Activated T-helper 2 cell treated with anti-CD3 and anti-CD28 coated beads, Interferon-gamma antibody, Interleukin-2, Interleukin-4, amounts not matched to agents 10 μg/mL and 5 μg/mL and 100 μg/mL, durations not matched to agents 14 hours and 24 hours and 36 hours (primary cell): ENCODE measurements at places on chromosomes 11 and 22. TPM values are rescaled to one million over a fixed set of nuclear protein-coding genes. Genes with fewer than 3 reads are reported as not detected.
A peak's percentile ranks its signal among the peaks of the same experiment; 100 is the strongest.

Gene TSSK2
- total RNA-seq, result not detected in 2 replicates

Gene CD59
- total RNA-seq, result 165 and 173 TPM in 2 replicates

Gene TRPT1
- 33.7 and 35.5 TPM in 2 replicates for total RNA-seq

Gene CBLIF
- total RNA-seq, result not detected in 2 replicates

Gene SCARF2
- total RNA-seq, result 0.55 and 0.62 TPM in 2 replicates

Gene ANKK1
- total RNA-seq, result 0.11 TPM in 1 of 2 replicates, not detected in the other

Gene TMEM151A
- total RNA-seq, result not detected in 2 replicates

Gene TRIM64C
- total RNA-seq, result not detected in 2 replicates

Gene LRRC56
- total RNA-seq, result 1.3 and 2.2 TPM in 2 replicates

Gene TUBA8
- total RNA-seq, result 1.8 and 2.3 TPM in 2 replicates

GRCh38 chr11:58621586-58622262, 741 bp upstream of the CNTF start:
- DNase-seq, result no peak

DNA sequence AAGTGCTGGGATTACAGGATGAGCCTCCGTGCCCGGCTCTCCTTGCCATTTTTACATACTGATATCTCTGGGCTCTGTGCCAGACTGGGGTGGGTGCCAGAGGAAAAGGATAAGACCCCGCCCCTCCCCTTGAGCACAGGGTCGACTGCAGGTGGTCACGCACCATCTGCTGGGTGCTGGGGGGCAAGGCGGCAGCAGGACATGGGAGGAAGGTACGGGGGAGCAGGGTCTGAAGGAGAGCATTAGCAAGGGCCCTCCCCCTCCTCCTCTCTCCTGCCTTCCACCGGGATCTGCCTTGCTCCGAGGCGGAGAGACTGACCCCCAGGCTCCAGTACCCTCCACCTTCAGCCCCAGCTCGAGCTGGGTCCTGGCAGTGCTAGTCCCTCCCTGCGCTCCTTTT, 9.7 kb upstream of the PGA3 start:
- no peak for DNase-seq

GRCh38 chr11:34823639-34824038, 92.5 kb downstream of the APIP start:
- no peak for DNase-seq

DNA sequence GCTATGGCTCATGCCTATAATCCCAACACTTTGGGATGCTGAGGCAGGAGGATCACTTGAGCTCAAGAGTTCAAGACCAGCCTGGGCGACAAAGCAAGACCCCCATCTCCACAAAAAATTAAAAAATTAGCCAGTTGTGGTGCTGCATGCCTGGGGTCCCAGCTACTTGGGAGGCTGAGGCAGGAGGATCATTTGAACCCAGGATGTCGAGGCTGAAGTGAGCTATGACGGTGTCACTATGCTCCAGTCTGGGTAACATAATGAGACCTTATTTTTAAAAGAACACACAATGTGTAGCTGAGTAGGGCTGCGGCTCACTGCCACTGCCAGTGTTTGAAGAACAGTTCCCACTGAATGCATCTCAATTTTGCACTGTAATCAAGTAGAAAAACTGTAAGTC, 7.1 kb upstream of the VPREB1 start:
- DNase-seq, result no peak

DNA sequence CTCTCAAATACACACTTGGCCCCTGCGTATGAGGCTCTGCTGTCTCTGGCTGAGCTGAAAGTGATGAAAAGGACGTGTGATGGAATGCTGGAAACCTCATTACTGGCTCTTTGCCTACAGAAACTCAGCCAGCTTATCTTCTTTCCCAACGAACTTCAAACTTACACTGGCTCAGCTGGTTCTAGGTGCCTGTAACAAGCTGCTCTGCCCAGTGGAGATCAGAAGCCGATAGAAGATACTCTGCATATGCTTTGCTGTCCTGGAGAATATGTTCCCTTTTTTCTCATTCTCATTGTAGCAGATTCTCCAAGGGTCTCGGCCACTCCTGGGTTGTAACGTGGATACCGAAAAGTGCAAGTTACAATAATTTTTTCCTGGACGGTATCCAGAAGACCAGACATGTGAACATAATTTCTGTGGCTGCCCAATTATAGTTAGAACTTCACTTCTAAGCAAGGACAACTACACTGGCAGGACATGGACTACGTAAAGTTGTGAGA, 405.3 kb upstream of the CCDC90B start:
- DNase-seq, result no peak

DNA sequence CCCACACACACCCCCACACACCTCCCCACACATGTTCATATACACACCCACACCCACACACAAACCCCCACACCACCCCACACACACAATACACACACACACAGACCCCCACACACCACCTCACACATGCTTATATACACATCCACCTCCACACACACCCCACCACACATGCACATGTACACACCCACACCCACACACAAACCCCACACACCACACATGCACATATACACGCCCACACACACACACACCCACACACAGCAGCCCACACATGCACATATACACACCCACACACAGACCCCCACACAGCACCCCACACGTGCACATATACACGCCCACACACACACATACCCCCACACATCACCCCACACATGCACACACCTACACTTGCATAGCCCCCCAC, 29.1 kb downstream of the KCNC1 start:
- no peak for DNase-seq

GRCh38 chr11:96204721-96205459, 138.1 kb downstream of the MAML2 start:
- no peak for DNase-seq

DNA sequence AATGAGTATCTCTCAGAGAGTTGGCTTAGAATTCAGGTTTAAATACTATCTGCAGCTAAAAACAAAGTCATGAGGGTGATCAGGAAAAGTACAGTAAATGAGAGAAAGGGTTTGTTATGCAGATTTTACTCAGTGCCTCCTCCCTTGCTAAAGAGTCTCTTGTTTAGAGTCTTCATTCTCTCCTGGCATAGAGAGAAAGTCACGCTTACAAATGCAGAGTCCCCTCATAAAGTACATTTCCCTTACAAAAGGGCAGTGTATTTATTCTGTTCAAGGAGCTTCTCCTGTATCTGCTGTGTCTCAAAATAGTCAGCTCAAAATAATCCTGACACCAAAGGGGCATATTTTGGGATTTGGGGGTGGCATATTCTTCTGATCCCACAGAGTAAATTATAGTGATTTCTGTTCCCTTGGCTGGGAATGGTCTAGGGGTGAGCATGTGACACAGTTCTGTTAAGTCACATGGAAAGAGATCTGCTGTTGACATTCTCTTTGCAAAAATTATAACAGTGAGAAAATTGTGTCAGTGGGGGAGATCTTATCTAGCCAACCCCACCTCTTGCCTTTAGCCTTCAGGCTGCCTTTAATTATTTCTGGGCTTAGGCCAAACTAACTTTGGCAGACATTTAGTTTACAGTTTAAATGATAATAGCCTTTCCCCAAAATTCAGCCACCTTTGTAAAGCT, 102.9 kb downstream of the MTNR1B start:
- DNase-seq, result no peak

GRCh38 chr22:20106849-20107237, 9.1 kb upstream of the RANBP1 start:
- DNase-seq, result no peak

DNA sequence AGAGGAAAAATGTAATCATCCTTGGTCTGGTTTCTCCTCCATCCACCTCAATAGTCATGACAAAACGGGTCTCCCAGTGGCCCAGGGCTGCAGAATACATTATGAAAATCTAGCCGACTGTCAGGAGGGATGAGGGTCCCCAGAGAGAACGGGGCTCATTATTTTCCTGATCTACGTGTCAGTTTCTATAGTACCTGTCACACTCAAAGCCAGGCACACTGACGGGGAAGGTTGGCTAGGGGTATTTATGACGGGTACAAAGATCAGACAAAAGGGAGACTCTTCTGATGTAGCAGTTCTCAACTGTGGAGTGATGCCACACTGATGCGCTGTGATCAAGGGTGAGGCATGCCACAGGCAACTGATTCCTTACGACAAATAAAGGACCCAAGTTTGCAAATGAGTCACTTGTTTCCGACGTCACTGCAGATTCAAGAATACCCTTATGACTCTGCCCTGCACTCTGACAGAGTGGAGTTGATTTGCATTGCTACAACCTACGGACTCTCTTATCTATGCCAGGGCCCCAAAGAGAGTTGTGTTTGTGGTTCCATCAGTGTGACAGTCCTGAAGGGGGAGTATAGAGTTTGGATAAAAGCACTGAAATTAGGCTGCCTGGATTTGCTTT, 188.2 kb upstream of the TBCEL start:
- DNase-seq, result peak; percentile 13

DNA sequence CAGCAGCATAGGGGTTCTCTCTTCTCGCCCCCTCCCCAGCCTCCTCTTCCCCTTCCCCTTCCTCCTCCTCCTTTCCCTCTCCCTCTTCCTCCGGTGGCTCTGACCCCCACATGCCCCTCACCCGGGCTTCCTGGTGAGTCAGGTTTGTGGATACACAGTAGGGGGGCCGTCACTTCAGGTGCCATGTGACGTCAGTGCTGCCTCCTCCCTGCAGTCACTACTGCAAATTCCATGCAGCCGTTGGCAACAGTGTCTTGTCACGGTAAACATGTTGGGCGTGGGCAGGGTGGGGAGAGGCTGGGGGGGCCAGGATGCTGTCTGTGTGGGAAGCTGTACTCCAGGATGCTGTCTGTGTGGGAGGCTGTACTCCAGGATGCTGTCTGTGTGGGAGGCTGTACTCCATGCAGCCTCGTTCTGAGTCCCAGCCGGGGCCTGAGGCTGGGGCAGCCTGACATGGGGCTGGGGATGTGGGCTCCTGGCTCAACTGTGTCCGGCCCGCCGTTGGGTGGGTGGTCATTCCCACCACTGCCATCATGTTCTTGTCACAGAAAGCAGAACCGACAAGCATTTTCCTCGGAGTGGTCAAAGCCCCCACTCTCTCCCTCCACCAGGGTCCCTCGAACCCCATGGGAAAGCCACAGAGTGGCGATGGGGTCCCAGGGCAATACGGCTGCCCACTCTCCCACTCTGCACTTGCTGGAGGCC, 2.4 kb upstream of the MUC2 start:
- DNase-seq, result no peak

GRCh38 chr22:42194953-42195352, 64.3 kb upstream of the CYP2D6 start:
- no peak for DNase-seq

DNA sequence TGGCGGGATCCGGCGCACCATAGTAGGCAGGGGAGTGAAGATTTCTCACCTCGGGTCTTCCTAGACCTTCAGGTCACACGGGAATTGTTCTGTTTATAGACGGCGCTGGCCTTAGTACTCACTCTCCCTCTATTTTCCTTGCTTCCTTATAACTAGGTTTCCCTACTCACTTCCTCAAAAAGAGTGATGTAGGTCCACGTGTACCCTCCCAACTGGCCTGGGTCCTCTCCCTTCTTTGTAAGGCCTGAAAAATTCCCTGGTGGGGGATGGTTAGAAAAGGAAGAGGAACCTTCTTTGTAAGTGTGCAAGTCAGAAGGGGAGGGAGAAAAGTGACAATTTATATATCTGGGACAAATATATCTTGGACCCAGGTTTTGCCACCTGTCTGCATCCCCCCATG, 2.9 kb upstream of the TMEM9B start:
- DNase-seq, result no peak

GRCh38 chr11:12784445-12784844, 110.2 kb downstream of the TEAD1 start:
- DNase-seq, result no peak

GRCh38 chr11:72577271-72577721, 96.9 kb downstream of the PDE2A start:
- no peak for DNase-seq

GRCh38 chr11:86559311-86559945, 113.0 kb downstream of the ME3 start:
- no peak for DNase-seq

- DNase-seq, result no peak
Observed at GRCh38 chr11:78318321-78319114, 99.1 kb downstream of the GAB2 start.

DNA sequence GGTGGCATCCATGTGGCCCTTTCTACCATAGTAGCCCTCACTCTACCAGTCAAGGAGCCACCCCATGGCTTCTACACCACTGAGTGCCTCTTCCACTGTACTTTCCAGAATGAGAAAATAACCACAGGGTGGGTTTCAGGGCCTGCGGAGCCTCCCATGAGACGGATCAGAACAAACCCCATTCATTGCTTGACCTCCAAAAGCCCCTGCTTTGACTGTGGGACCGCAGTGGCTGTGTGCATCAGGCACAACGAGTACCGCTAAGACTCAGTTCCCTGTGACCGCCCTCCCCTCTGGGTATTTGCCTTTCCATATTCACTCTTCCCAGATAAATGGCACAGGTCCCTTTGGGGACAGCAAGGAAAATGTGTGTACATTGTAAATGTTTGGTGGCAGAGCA, 11.5 kb upstream of the MRGPRF start:
- no peak for DNase-seq

DNA sequence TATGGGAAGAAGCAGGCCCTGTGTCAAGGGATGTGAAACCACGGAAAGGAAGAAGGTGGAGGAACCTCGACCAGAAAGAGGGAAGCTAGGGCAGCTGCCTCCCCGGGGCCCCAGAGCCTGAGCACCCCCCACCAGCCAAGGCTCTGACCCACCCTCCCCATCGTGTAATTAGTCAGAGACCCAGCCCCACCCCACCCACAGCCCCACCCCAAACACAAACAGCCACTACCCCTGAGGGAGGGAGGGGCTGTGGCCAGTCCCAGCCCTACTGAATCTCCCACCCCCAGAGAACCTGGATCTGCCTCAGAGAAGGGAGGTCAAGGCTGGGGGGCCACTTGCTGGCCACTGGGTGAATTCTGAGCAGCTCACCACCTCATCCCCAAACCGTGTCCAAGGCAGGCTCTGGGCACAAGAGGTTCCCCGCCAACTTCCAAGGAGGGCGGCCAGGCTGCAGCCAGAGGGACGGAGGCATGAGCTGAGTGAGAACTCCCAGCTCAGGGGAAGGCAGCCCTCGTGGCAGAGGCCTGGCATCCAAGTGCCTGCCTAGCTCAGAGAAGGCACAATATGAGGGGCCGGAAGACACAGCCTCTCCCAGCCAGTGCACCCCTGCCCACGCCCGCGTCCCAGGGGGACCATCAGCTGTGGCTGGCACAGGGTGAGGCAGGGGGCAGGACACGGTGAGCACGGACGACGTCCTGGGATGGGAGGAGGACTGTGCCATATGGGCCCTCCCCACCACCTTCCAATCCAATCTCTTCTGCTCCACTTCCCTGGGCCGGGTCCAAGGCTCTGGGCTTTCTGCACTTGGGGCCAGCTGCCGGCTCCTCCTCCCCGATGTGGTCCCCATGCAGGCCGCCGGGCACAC, 2.7 kb downstream of the PLXNB2 start:
- no peak for DNase-seq

- DNase-seq, result no peak
Observed at GRCh38 chr11:43833657-43834073, 47.0 kb upstream of the ALKBH3 start.

DNA sequence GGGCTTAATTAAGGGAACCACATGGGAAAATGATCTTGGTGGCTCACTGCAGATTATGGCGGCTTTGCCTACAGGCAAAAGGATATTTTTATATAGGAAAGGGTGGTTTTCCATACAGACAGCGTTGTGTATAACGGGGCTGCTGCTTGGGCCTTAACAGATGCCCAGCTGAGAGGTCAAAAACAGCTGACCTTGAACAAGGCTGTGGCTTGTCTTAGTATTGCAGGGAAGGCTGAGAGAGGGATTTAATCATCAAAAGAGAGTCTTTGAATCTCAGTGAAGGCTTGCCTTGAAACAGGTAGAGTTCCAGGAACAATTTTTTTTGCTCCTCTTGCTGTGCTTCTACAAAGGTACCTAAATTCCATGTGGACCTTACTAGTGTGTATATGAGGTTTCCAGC, 301.6 kb upstream of the C11orf87 start:
- DNase-seq, result no peak
